ENCODE measurements at places on chromosomes 11 and 22. TPM values are rescaled to one million over a fixed set of nuclear protein-coding genes. Genes with fewer than 3 reads are reported as not detected.

Gene RAPSN
- total RNA-seq, result 0.06 TPM

Gene VPREB3
- total RNA-seq, result 0.92 TPM

Gene CRACR2B
- 3.4 TPM for total RNA-seq

Gene ACER3
- 19.4 TPM for total RNA-seq

Gene GAL3ST3
- total RNA-seq, result not detected

Gene SYT12
- total RNA-seq, result 10.3 TPM

Gene DCHS1
- 0.12 TPM for total RNA-seq

Gene APOL6
- 2.8 TPM for total RNA-seq

Gene OR56A1
- not detected for total RNA-seq

Data from A549 treated with CpdA at 1 μM for 4 hours (cell line).